ENCODE measurements at places on chromosomes 2 and 18. TPM values are rescaled to one million over a fixed set of nuclear protein-coding genes. Genes with fewer than 3 reads are reported as not detected.

Gene CNNM4
- 14.9 TPM for total RNA-seq

- no peak for DNase-seq
These were observed 103.9 kb upstream of the MEX3C start for GRCh38 chr18:51301376-51301775.

DNA sequence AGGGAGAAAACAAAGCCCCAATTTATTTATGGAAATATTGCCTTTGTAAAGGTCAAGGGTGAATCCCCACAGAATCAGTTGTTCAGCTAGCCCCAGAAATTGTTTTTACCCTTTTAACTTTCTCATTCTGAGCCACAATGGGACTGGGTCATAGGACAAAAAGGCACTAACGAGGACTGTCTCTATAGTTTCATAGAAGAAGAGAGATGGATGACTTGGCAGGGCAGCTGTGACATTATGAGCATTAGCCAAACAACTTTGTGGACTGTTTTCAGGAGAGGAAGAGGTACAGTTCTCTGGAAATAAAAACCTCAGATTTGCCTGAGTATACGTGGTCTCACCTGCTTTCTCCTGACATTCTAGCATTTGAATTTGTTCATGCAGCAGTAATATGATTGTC, 1155.8 kb upstream of the CHAC2 start:
- peak; percentile 1 for DNase-seq

Gene REG1B
- not detected for total RNA-seq

Gene CXXC1
- total RNA-seq = 19.7 TPM

- no peak for DNase-seq
These were observed 61.1 kb downstream of the GNAL start for GRCh38 chr18:11750171-11750570.

- DNase-seq = no peak
These were observed 96.8 kb downstream of the CLIP4 start for GRCh38 chr2:29212009-29212408.

Gene DSG4
- not detected for total RNA-seq

Gene CD207
- total RNA-seq = 0.13 TPM

GRCh38 chr2:20485612-20486388, 38.9 kb downstream of the RHOB start:
- no peak for DNase-seq

Gene STARD6
- 0.18 TPM for total RNA-seq

- DNase-seq = no peak
These were observed 10.4 kb upstream of the KLHL30 start for GRCh38 chr2:238128061-238128440.

- no peak for DNase-seq
These were observed 152.2 kb downstream of the ESCO1 start for GRCh38 chr18:21448299-21448698.

Gene MROH2A
- total RNA-seq = not detected

DNA sequence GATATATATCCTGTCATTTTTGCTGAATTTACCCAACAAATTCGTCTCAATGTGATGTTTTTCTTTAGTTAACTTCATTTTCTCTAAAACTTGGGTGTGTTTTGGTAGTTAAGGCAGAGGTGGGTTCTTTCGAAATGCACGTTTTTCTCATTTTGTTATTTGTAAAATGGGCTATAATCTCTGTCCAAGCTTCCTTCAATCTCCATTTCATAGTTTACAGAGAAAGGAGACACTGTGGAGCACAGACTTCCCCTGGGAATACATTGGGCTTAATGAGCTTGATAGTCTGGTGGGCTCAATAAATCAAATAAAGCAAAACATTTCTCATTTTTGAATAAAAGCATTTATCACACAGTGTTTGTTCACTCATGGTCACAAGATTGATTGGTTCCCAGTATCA, 145.1 kb downstream of the AGPS start:
- DNase-seq = no peak

GRCh38 chr2:96369186-96369585, 33.6 kb downstream of the NCAPH start:
- no peak for DNase-seq

GRCh38 chr2:235550378-235550760, 56.5 kb downstream of the AGAP1 start:
- no peak for DNase-seq

Gene SP5
- total RNA-seq = 5.0 TPM

- no peak for DNase-seq
These were observed 111.5 kb downstream of the MCFD2 start for GRCh38 chr2:46803911-46804670.

GRCh38 chr2:51620796-51621195, 588.9 kb upstream of the NRXN1 start:
- no peak for DNase-seq

Gene SMAD4
- 102 TPM for total RNA-seq

Gene REEP1
- 48.0 TPM for total RNA-seq

Gene TXNDC2
- 0.04 TPM for total RNA-seq

Gene DUSP2
- total RNA-seq = 5.7 TPM

- DNase-seq = no peak
These were observed 49.2 kb upstream of the SMAD2 start for GRCh38 chr18:47979611-47980200.

- DNase-seq = no peak
These were observed 48.6 kb downstream of the BIN1 start for GRCh38 chr2:127058246-127058953.

- DNase-seq = no peak
These were observed 36.2 kb downstream of the NGEF start for GRCh38 chr2:232976666-232977437.

Gene RAB17
- 0.93 TPM for total RNA-seq

DNA sequence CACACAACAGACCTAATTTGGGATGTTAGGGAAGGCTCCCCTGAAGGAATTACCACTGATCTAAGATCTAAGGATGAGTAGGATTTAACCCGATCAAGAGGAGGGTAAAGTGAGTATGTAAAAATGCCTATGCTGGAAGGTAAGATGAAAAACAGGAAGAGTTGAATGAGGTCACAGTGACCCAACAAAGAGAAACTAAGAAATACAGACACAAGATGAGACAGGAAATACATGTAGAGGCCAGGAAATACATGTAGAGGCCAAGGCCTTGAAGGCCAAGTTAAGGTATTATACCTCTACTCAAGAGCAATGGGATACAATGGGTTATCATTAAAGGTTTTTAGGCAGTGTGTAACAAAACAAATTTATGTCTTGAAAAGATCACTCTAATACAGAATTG, 131.6 kb upstream of the TANK start:
- no peak for DNase-seq

- DNase-seq = peak; percentile 47
These were observed 43.3 kb upstream of the ZFP36L2 start for GRCh38 chr2:43269706-43270105.

Gene ATP6V1C2
- 1.1 TPM for total RNA-seq

- peak; percentile 56 for DNase-seq
These were observed 174.9 kb downstream of the SEPTIN10 start for GRCh38 chr2:109438773-109439389.

Gene PLEK
- 4.4 TPM for total RNA-seq

DNA sequence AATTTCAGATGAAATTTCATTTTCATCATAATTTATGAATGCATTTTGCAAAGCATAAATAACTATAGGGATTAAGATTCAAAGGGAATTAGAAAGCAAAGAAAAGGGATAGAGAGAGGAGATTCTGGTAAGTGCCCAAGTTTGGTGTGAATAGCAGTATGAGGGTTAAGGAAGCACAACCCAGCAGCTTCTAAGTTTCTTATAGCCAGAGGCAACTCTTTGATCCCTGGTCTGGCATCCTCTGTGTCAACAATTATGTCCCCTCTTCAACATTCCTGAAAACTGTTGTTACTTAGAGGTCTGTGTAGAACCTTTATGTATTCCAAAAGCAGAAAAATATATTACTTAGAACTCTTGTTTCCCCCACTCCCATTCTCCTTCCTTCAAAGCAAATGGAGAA, 171.6 kb upstream of the SATB2 start:
- DNase-seq = no peak

Gene NAT8
- not detected for total RNA-seq

DNA sequence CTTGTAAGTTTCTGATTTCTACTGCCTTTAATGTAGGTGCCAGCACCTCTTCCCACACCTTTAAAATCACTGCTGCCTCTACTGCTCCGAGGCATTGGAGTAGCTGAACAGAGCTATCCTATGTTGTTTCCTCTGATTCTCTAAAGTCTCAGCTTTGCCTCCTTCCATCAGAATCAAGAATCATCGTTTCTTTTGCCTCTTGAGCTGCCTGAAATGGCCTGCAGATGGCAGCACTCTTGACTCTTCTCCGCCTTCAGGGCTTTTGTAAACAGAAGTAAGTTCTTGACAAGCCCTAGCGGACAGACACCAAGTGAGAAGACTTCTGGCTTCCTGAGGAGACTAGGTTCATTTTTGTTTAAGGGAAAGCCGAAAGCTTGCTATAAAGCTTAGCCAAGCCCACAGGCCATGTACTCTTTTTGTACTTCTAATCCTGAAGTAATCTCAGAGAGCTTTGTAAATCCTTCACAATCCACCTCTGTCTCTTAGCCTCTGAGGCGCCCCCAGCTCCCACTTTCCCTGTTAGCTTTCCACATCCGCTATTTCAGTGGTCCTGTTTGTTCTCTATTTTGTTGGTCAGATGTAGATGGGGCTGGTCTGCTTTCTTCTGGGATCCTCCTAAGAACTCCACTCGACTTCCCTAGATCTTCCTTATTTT, 48.4 kb downstream of the GTF3C3 start:
- peak; percentile 70 for DNase-seq

- DNase-seq = no peak
These were observed 65.1 kb upstream of the SLC66A3 start for GRCh38 chr2:11090187-11090586.

Gene KCNIP3
- total RNA-seq = 5.8 TPM
